ENCODE measurements at places on chromosomes 3 and 15.

GRCh38 chr3:186909078-186909853 lies 21.1 kb upstream of the ST6GAL1 start:
- DNase-seq: no peak

DNA sequence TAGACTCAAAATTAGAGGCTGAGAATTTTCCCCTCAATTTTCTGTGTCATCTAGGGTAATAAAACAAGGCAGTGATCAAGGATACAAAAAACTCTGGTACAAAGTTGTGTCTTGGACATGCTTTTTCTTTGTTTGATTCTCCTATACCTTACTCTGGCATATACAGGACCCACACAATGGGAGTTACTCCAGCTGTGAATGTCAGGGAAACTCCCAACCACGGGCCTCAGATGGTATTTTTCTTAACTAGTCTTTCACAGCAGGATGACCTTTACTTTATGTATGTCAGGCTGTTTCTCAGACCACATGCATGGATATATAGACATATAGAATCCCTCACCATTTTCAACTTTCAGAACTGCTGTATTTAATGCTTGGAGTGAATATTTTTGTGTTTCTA lies 41.3 kb downstream of the FEZF2 start:
- DNase-seq: no peak

DNA sequence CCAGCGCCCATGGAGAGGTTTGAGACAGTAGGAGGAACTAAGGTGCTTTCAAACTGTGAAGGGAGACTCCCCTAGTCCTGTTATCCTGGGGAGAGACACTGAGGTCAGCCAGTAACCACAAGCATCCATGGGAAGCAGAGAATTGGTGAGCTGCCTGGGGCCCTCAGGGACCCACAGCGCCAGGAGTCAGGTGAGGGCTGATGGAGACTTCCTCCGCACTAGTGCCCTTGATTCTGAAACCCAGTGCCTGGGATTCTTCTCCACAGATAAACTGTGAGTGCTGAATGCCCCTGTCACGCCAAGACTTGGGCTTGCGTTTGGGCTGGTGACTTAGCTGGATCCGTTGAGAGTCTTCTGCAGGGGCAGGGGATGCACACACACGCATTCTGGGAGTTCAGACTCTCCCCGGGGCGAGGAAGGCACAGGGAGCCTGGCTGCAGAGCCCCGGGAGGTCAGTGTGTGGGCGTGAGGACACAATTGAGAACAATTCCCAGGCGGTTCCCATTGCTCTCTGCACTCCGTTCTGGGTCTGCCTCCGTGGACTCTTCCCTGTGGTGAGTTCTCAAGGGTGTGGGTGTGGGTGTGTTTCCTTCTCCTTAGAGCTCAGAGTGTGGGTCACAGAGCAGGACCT lies 37.9 kb upstream of the SLCO2A1 start:
- DNase-seq: no peak

- DNase-seq: no peak
Observed at GRCh38 chr15:40894681-40895448, 615 bp downstream of the VPS18 start.

DNA sequence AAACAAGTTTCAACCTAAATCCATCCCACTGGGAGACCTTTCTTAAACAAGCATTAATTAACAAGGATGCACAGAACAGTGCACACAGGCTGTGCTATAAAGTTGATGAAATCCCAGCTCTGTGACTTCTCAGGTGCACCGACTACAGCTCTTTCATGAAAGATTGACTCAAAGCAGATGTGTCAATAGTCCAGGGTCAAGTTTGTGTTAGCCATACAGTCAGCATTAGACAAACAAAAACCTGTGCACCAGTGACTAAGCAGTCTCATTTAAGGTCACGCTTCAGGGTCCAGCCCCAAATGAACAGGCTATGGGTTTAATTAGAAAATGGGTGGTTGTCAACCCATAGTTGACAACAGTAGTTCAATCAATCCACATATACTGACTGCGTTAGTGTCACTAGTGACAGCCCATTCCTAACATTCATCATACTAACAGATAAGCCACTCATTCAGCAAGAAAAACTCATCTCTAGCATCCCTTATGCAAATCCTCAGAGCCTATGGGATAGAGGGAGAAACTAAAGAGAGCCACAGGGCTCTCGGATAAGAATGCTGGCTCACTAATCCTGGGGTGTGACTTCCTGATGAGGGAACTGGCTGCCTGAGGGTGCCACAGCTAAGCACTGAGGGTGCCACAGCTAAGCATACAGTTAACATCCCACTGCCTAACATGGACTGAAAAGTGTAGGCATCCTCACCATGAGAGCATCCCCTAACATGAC lies 84.1 kb downstream of the WNT5A start:
- no peak for DNase-seq

DNA sequence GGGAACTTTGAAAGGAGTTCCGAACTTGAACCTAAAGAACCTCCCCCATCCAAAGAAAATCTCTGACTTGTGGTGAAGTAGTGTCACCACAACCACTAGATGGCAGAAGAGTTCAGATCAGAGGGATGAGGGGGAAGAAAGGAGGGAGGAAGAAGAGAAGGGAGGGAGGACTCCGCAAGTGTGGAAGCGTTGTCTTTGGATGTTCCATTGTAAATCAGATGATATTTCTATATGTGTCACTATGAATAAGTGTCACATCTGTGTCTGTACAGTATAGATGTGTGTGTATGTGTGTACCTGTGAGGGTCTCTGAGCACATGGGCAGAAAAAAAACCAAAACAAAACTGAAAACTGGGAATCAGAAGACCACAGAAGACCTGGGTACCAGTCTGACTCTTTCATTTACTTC lies 16.9 kb downstream of the SLC24A1 start:
- peak; percentile 72 for DNase-seq

DNA sequence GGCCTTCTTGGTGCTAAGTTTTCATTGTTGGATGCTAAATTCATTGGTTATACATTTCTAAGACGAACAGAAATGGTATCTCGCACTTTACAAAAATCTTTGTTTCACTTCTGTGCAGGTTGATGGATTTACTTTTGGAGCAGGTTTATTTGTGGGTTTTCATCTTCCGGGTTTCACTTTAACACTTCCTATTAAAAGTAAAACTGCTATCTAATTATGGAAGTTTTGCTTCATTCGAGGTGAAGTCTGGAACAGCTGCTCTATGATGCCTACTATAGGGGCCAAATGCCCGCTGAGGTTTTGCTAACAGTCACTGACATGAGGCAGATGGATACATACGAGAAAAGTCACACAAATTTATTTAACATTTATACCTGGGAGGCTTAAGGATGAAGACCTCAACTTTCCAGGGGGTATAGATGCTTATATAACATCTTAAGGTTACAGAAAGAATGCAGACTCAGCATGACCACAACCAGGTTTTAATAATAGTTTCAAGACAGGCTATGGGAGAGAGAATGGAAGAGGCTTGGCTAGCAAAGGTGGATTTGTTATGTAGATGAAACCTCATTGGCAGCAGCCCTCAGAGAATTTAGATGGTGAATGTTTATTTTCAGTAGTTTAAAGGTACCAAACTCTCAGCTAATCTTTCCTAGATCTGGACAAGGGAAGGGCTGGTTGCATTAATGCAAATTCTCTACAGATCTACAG lies 54.2 kb downstream of the OSTN start:
- DNase-seq: no peak

- no peak for DNase-seq
Observed at GRCh38 chr3:11818033-11818432, 28.7 kb downstream of the TAMM41 start.

- no peak for DNase-seq
Observed at GRCh38 chr15:73852507-73852906, 20.9 kb upstream of the TBC1D21 start.

DNA sequence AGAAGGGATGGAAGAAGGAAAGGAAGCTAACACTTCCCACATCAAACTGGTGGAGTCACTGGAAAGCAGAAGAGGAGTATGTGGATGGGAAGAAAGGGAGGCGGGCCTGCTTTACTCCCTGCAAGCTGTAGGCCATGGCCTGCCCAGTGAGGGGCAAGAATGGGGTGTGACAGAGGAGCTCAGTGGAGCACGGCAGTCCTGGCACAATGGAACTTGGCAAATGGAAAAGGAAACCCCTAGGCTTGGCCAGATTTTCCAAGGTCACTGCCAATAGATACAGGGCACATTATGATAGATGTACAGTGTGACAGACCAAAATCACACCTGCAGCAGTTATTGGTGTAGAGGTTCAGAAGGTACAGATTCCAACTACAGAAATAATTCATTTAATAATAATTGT lies 111.6 kb downstream of the ALDH1A2 start:
- DNase-seq: no peak

DNA sequence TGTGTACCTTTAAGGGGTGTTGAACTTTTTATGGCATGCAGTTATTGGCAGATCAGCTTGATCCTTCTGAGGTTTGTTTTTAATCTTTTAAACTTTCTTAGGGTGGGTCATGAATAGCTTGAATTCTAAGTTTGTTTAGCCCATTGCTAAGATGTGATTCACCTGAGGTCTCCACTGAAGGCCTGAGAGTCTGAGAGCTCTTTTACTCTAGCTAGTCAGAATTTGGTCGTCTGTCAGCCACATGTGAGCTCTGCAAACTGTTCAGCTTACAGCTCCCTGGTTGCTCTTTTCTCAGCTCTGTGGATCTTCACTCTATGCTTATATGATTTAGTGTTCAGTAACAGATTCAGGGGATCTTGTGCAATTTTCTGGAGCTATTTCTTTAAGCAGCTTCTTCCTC lies 161.3 kb downstream of the ABHD5 start:
- no peak for DNase-seq

GRCh38 chr15:41832875-41833274 lies 5.0 kb downstream of the JMJD7 start:
- DNase-seq: no peak

DNA sequence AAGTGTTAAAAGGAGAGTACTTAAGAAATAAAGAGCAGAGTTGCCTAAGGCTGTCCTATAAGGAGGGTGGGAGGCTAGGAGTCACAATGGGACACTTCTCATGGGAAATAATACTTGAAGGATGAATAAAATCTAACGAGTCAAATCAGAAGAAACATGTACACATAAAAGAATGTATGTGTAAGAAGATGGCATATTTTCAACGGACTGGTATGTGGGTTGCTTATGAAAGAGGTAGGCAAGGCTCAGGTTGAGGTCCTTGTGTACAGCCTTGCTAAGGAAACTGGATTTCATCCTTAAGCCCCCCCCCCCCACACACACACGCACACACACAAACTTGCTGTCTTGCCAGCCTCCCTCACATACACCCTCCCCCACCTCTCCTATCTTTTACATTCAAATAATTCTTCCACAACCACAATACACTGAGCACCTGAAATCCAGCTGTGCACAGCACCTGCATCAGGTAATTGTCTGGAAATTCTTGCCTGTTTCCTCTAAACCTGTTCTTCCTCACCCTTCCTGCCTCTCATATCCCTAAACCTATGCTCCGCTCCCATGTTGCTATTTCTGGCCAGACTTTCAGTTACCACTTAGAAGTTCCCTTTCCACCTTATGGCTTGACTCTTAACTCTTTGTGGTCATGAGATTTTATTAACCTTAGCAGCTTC lies 79.2 kb downstream of the FMN1 start:
- DNase-seq: no peak

GRCh38 chr15:80140909-80141308 lies 11.9 kb upstream of the FAH start:
- no peak for DNase-seq

- DNase-seq: no peak
Observed at GRCh38 chr15:84975871-84976351, 5.7 kb upstream of the PDE8A start.

GRCh38 chr15:36218322-36218721 lies 361.1 kb upstream of the CDIN1 start:
- no peak for DNase-seq

GRCh38 chr15:79282371-79283251 lies at the start of gene ANKRD34C:
Gene ANKRD34C (plus strand): TSS chr15:79282722. CDS start chr15:79293285, 10,563 bp downstream.
- no peak for DNase-seq

GRCh38 chr3:46089237-46090011 lies 62.1 kb upstream of the XCR1 start:
- DNase-seq: peak; percentile 63

DNA sequence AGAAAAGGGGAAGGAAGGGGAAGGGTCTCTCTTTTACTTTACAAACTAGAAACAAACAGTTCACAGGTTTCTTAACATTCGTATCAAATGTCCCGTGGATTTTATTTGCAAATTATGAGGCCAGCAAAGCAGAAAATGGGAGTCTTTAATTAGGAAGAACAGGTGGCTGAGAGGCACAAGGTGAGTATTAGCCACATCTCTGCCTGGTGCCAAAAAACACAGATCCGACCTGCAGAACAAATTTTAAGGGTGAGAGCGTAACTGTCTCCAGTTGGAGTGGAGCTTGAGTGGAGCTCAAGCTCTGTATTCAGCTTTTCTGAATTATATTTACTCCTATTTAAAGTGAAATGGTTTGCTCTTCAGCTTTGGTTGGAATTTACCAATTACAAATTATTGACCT lies 1004.9 kb downstream of the FHIT start:
- DNase-seq: no peak

DNA sequence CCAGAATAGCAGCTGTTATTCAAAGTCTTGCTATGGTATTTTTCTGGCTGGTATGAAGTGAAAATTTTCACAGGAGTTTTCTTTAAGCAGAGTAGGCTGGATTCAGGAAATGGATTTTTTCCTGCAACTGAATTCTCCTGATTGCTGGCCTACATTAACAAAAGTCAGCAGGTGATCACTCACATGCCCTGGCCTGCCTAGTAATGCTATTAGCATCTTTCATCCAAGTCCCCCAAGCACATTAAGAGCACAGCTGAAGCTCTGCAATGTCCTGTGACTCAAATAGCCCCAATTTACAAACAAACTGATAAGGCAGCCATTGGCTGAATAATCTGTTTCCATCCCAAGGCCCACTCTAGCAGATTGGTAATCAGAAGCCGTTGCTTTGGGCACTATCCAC lies 688.3 kb upstream of the LMCD1 start:
- DNase-seq: no peak

DNA sequence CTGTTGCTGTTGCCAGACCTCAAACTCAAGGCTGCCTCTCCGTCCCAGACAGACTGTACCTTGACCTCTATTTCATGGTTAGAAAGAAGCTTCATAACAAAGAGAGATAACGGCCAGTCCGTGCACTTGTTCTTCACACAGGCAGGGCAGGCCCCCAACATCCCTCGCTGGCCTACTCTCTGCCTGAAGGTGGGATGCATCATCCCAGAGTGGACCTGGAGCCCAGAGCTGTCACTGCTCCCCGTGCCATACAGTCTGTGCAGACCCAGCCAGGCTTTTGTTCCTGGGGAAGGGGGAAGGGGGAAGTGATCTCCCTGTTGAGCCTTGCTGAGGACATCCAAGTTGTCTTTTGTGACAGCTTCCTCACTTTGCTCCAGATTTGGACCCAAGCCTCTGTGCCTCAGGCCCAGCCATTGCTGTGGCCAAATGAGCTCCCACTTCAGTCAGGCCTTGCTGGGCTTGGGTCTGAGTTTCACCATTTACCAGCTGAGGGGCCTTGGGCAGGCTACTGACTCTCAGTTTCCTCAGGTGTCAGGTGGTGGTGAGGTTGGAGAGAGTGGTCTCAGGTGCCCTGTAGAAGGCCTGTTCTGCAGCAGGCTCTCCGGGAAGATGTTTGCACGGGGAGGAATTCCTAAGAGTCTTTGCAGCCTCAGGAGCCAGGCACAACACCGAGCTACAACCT lies 141.6 kb downstream of the DNAJB8 start:
- no peak for DNase-seq

- no peak for DNase-seq
Observed at GRCh38 chr3:196149831-196150301, 61.3 kb downstream of the ZDHHC19 start.

GRCh38 chr3:128006061-128007032 lies 45.9 kb upstream of the SEC61A1 start:
- DNase-seq: no peak

GRCh38 chr3:147119346-147119745 lies 287.0 kb downstream of the ZIC4 start:
- no peak for DNase-seq

All from putamen (tissue), 1 donor.